ENCODE measurements at places on chromosomes 2 and 18.

DNA sequence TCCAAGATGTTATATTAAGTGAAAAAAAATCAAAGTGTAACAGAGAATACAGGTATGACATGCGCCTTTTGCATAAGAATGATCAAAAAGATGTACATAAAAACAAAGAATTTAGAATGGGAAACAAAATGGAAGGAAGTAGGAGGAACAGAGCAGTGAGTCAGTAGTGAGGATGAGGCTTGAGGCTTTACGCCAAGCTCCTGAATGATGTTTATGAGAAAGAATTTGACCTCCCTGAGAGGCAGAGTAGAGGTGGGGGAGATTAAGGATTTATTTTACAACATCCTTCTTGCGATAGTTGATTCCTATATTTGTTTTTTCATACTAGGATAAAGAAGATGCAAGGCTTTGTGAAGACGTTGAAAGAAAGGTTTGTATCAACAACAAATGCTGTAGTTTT, 81.4 kb downstream of the DCDC2C start:
- no peak for DNase-seq

- DNase-seq, result no peak
Measured at GRCh38 chr2:7523481-7524120, 606.4 kb downstream of the RNF144A start.

DNA sequence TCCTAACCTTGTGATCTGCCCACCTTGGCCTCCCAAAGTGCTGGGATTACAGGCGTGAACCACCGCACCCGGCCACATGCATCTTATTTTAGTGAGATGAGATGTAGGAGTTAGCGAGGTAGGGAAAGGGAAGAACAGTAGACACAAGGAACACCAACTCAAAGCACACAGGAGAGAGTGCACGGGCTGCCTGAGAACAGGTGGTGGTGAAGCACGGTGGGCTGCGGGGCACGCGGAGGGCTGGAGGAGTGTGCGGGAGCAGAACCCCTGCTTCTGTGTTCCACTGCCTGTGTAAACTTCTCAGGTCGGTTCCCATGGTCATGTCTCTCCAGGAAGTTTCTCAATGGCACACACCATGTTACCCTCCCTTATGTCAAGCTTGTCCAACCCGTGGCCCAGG, 38.7 kb downstream of the PROC start:
- no peak for DNase-seq

DNA sequence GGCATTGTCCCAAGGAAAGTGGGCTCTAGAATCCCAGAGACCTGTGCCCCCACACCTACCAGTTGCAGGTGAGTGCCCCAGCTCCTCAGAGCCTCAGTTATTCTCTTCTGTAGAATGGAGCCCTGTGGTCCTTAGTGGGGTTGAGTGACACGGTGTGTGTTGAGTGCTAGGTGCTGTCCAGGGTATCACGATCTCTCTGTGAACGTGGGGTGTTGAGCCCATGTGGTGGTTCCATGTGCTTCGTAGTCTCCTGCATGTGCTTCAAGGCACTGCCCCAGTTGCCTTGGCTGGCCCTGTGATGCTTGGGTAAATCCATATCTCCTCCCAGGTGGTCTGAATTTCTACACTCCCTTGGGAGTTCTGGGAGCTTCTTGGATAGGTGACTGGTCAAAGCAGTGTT, 54.9 kb downstream of the SH3RF3 start:
- no peak for DNase-seq

DNA sequence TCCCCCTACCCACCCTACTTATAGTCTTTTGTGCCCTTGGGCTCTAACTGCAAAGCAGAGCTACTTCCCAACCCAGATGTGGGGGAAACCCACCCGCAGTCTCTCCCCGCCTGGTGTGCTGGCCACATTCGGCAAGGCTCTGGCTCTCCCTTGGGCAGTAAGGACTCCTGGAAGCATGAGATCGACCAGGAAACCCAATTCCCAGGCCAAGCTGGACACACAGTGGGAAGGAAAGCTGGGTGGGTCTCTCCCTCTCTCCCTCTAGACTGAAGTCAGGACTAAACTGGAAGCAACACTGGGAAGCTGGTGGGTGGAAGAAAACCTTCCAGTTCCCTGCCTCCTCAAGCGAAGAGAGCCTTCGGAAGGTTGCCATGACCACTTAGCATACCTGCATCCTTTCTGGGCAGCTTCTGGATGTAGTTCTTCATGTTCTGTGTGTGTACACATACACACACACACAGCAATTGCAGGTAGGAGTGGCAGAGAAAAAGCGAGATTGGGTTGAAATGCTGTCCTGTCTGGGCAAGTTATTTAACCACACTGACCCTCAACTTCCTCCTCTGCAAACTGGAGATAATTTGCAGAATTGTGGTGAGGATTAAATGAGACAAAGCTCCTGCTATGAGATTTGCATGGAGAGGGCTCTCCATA, 33.9 kb downstream of the ZBTB7C start:
- DNase-seq, result no peak

Data from CD4-positive, alpha-beta T cell treated with Interleukin-6 for 4 hours (primary cell).